ENCODE measurements at places on chromosomes 4 and X.

DNA sequence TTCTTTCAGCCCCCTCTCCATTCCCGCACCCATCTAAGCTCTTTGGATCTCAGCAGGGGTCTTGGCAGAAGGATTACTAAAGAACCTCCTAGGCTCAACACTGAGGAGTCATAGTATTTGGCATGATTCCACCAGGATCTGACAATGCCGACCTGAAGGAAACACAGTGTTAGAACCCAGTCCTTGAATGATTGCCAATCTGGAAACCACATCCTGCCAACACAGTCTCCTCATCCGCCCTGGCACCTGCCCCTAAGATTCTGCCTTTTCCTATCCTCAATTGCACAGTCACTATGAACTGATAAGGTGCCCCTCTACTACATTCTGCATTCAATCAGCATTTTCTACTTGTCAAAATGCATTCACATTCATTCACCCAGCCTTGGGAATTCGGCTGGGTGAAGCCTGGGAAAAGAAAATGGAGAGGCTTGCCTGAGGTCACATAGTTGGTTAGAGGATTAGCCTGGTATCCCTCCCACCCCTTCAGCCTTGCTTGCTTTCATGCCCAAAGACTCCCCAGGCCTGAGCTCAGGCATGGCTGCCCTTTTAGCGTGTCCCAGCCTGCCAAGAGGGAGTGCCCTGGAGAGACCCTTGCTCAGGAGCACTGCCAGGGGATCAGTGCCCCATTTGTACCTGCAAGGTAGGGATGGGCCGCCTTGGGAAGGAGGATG lies 2.2 kb upstream of the CLDN2 start:
- H3K36me3 ChIP-seq, result peaks cover 3% of the 10 kb centered on the region
- peaks cover 19% of the 10 kb centered on the region for H3K4me1 ChIP-seq
- peak overlapping the region; percentile 78 for H3K27ac ChIP-seq

- no peaks in the 10 kb centered on the region for H3K27me3 ChIP-seq
- no peak for DNase-seq
- no peaks in the 10 kb centered on the region for H3K4me1 ChIP-seq
- no peak overlapping the region for H3K4me3 ChIP-seq
- H3K36me3 ChIP-seq, result no peaks in the 10 kb centered on the region
These were observed 123.7 kb downstream of the CBLL2 start for GRCh38 chrX:22396408-22396807.

DNA sequence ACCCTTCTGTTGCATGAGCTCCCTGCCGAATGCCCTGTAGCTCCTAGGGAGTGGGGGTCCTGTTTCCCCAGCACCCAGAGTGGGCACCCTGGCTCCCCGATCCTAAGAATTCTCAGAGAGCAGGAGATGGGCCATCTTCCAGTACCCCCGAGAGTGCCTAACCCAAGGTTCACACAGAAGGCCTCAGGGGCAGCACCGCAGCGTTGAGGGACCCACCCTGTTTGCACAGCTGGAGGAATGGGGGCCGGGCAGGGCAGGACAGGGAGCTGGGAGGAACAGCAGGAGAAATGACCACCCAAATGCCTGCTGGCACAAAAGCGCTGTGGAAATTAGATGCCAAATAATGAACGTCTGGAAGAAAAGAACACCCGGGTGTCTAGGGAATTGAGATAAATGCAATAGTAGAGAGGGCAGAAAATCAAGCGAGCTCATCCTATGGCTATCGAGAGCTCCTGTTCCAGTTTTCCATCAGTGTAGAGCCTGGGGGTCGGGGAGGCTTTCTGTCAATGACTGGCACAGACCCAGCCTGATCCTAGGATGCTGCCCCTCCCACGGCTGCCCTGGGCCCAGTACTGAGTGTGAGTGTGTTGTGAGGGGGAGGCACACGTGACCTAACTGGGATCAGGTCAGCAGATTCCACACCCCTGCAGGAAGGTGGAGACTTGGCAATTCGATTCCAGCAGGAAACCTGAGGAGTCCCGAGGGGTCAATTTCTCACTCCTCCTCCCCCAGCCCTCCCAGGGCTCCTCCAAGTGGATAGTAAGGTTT lies 25.7 kb downstream of the SEPTIN6 start:
- peaks cover 2% of the 10 kb centered on the region for H3K36me3 ChIP-seq
- H3K27ac ChIP-seq, result peak overlapping the region; percentile 67
- H3K4me3 ChIP-seq, result peak overlapping the region; percentile 59
- no peak for DNase-seq

DNA sequence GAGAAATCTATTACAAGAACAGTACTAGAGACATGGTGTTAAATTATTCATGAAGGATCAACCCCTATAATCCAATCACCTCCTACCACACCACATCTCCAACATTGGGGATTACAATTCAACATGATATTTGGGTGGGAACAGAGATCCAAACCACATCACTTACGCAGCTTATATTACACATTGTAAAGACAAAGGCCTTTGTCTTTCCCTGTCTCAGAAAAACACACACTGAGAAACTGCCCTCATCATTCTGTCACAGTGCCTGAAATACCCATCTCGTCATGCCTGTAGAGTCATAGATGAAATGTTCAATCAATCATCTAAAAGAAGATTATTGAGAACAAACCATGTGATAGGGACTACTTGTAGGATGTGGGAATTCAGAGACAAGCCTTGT lies 558.8 kb upstream of the GRIA3 start:
- no peaks in the 10 kb centered on the region for H3K27me3 ChIP-seq
- no peak for DNase-seq
- no peaks in the 10 kb centered on the region for H3K36me3 ChIP-seq
- no peaks in the 10 kb centered on the region for H3K4me1 ChIP-seq
- no peak overlapping the region for H3K4me3 ChIP-seq
- no peak overlapping the region for H3K27ac ChIP-seq

Data from T-helper 17 cell (primary cell).